ENCODE measurements at places on chromosomes 1 and 21.

GRCh38 chr1:201702936-201703335 is 126.0 kb upstream of the IPO9 start:
- DNase-seq = no peak

DNA sequence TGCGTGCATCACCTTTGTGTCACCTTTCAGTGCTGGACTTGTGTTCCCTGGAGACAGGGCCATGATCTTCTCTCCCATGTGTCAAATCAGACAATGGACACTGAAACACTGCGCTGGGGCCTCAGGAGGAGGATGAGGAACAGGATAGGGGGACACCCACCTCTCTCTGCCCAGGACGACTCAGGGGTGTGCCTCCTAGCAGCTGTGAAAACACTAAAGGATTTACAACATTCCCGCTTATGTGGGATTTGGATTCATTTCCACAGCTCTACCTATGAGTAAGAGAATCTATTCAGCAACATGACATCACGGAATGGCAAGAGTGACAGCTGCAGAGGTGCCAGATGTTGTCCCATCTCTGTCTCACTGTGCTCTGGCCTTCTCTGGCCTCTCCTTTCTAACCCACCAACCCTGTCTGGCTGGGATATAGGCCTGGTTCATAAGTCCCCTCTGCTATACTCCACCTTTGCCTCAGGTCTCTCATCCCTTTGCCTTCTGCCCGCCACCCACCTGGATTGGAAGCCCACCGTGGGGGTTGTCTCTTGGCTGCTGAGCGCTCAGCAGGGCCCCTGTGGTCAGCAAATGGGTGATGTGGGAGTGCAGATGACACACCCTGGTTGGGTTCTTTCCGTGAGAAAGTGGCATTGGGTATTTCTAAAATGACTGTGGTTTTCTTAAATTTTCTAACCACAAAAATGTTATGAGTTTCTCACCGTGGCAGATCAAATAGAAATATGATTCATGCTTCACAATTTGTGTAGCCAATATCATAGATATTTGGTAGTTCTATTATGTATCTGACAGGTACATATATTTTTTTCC is 47.1 kb upstream of the TLR5 start:
- no peak for DNase-seq

- no peak for DNase-seq
Observed at GRCh38 chr1:41535276-41535675, 50.8 kb upstream of the EDN2 start.

- peak; percentile 43 for DNase-seq
Observed at GRCh38 chr1:208243967-208244916, at the start of gene PLXNA2. PLXNA2 (minus strand) TSS chr1:208244384; CDS start chr1:208217922, 26,462 bp downstream.

DNA sequence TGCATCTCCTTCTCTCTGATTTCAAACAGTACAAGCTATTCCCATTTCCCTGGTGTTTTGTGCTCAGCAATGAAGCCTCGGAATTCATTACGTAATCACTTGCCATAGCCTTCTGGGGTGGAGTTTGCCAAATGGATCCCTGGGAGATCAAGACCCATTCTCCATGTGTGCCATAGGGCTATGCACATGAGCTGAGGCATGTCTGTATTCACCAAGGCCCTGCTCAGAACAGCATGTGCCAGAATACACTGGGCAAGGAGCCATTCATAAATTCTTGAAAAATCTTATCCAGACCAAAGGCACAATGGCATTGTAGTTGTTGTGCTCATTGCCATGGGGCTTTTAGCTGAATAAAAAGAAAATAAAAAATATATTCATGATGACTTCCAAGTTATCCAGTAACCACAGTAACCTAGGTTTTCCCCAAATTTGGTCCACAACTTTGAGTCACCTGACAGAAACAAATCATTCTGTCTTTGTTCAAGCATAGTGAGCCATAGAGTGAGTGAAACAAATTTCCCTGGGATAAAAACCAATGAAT is 53.0 kb downstream of the CRB1 start:
- no peak for DNase-seq

Data from stimulated activated CD8-positive, alpha-beta memory T cell treated with anti-CD3 and anti-CD28 coated beads, Interleukin-2, amount 100 ng/mL, for 1 hour (primary cell).